ENCODE measurements at places on chromosomes 5 and 9. TPM values are rescaled to one million over a fixed set of nuclear protein-coding genes. Genes with fewer than 3 reads are reported as not detected.

DNA sequence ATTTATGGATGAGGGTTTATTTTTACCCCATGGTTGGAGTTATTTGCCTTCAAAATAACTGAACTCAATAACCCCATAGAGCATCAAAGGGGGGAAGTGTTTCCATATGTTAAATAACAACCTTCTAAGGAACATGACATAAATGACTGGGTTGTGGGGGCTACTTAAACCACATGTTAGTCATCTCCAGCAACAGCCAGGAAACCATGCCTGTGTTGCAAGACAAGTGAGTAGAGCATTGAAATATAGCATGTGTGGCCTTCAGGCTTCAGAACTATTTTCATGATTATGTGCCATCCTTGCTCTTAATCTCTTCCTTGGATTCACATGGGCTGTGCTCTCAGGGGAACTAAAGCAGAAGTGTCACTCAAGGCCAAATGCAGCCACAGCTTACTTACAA, 431.2 kb downstream of the AGTPBP1 start:
- no peaks in the 10 kb centered on the region for H3K4me1 ChIP-seq

- H3K36me3 ChIP-seq = no peaks in the 10 kb centered on the region
- no peak overlapping the region for H3K27ac ChIP-seq
- no peaks in the 10 kb centered on the region for H3K4me1 ChIP-seq
- no peak overlapping the region for H3K4me3 ChIP-seq
- DNase-seq = no peak
Observed at GRCh38 chr9:115922444-115922843, 231.1 kb upstream of the PAPPA start.

GRCh38 chr9:21556581-21557427, 74.7 kb upstream of the IFNE start:
- H3K4me3 ChIP-seq = no peak overlapping the region
- H3K27ac ChIP-seq = no peak overlapping the region
- no peak for DNase-seq
- H3K4me1 ChIP-seq = peaks cover 15% of the 10 kb centered on the region
- peaks cover 57% of the 10 kb centered on the region for H3K27me3 ChIP-seq
- H3K36me3 ChIP-seq = no peaks in the 10 kb centered on the region

DNA sequence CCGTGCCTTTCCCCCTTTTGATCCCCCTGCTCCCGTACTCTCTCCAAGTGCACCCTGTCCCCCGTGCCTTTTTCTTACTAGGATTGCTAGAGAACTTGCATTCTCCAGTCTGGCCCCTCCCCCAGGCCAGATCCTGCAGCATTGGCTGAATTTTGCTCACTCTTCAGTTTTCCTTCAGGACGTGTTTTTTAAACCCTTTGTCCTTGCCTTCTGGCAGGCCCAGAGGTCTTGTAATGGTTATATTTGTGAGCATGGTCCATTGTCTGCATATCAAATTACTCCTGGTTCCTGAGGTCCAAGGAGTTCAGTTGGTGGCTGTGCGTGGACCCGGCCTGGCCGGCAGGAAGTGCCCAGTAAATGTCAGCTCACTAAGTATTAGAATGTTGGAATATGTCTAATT, 606 bp downstream of the TBC1D13 start:
- peak overlapping the region; percentile 76 for H3K4me3 ChIP-seq
- no peaks in the 10 kb centered on the region for H3K27me3 ChIP-seq
- H3K27ac ChIP-seq = peak overlapping the region; percentile 85
- peaks cover 27% of the 10 kb centered on the region for H3K36me3 ChIP-seq

DNA sequence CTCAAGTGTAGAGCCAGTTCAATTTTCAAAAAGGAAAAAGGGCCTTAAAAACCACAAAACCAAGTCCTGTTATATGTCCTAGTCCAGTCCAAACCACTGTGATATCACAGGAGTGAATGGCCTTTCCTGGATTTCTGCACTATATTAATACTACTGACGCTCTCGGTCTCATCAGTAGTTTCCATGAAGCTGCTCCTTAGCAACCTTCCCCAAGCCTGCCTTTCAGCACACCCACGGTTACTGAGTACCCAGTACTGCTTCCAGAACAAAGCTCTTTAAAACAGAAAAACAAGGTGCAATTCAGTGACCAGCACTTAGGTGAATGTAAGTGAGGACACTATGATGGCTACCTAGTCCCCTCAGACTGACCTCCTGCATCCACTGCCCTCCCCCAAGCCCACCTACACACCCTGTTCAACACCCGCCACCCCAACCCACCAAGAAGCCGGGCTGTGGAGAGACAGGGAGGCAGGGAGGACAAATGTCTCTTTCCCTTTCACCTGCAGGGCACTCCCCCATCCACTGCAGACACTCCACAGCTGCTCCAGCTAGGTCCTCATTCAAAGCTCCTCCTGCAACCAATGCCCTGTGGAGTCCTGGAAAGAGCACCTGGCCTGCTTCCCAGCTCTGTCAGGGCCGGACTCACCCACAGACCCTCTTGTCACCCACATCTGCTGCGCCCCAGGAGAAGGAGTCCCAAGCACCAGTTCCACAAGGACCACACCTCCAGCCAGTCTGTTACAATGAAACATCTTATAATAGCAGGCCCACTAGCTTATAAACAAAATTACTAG, 25.9 kb downstream of the PSMB7 start:
- no peak for DNase-seq
- peaks cover 25% of the 10 kb centered on the region for H3K36me3 ChIP-seq
- H3K4me3 ChIP-seq = no peak overlapping the region
- no peaks in the 10 kb centered on the region for H3K27me3 ChIP-seq
- no peak overlapping the region for H3K27ac ChIP-seq

- peaks cover 31% of the 10 kb centered on the region for H3K4me1 ChIP-seq
- H3K36me3 ChIP-seq = peaks cover 7% of the 10 kb centered on the region
- H3K27ac ChIP-seq = peak overlapping the region; percentile 96
Observed at GRCh38 chr9:137085920-137086530, 760 bp upstream of the MAN1B1 start.

GRCh38 chr9:105362470-105362869, 85.4 kb upstream of the FSD1L start:
- H3K4me3 ChIP-seq = no peak overlapping the region
- H3K27me3 ChIP-seq = no peaks in the 10 kb centered on the region
- no peak for DNase-seq
- no peaks in the 10 kb centered on the region for H3K4me1 ChIP-seq

Gene PCDHA9
- not detected for total RNA-seq

Gene UBE2QL1
- not detected for total RNA-seq

Gene PCDHGC3
- 0.35 TPM for total RNA-seq

Gene POU5F2
- total RNA-seq = 4.2 TPM

Measured in CD4-positive, CD25-positive, alpha-beta regulatory T cell (primary cell).